ENCODE measurements at places on chromosomes 6 and 20. TPM values are rescaled to one million over a fixed set of nuclear protein-coding genes. Genes with fewer than 3 reads are reported as not detected.

Gene CCN2
- 5.5 TPM for total RNA-seq

Gene PEX7
- total RNA-seq: 6.7 TPM

Gene GDAP1L1
- 91.3 TPM for total RNA-seq

Gene SERPINB1
- total RNA-seq: 7.2 TPM

Gene PLCB4
- 41.1 TPM for total RNA-seq

Gene RUNX2
- total RNA-seq: 0.23 TPM

Gene FANCE
- total RNA-seq: 8.8 TPM

Gene TM9SF4
- 25.4 TPM for total RNA-seq

Gene ZBP1
- total RNA-seq: not detected

Gene CNKSR3
- total RNA-seq: 4.2 TPM

Gene SNTA1
- 22.1 TPM for total RNA-seq

Gene FKBP1A
- 83.0 TPM for total RNA-seq

Gene LPA
- total RNA-seq: 7.6 TPM

Gene CRISP2
- total RNA-seq: 1.6 TPM

Gene LRRC73
- 5.3 TPM for total RNA-seq

Gene MLN
- not detected for total RNA-seq

All from diencephalon (tissue), 1 donor.